Choroid plexus epithelial cell (primary cell): ENCODE measurements at places on chromosomes 4 and X.

DNA sequence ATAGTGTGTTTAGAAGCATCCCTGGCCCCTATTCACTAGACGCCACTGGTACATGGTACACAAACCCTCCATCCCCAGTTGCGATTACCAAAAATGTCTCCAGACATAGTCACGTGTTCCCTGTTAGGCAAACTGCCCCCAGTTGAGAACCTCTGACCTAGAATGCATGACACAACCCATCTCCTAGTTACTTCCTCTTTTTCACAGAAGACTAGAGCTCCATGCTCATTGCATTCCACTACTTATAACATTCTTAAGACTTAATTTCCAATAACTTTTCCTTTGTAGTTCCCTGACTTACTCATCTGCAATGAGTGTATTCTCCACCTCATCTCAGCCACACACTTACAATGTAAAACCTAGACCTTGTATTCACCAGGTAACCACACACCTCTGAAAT is 68.6 kb downstream of the PRSS12 start:
- DNase-seq, result no peak

DNA sequence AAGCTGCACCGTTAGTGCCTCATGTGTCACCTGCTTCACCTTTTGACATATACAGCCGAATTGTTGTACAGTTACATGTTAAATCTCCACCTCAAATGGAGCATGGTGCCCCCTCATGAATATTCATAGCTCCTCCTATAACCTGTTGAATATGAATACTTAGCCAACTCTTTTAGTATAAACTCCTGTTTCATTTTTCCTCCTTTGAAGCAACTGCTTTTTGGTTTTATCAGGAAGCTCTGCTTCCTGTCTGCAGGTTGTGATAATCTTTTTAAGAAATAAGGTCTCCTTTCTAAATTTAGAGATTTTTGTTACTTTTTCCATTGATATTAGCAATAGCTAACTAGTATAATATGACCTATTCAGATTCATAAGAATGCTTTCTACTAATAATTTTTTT is 1429.2 kb upstream of the AGA start:
- DNase-seq, result no peak

GRCh38 chr4:150826306-150826705 is 188.8 kb downstream of the LRBA start:
- no peak for DNase-seq

DNA sequence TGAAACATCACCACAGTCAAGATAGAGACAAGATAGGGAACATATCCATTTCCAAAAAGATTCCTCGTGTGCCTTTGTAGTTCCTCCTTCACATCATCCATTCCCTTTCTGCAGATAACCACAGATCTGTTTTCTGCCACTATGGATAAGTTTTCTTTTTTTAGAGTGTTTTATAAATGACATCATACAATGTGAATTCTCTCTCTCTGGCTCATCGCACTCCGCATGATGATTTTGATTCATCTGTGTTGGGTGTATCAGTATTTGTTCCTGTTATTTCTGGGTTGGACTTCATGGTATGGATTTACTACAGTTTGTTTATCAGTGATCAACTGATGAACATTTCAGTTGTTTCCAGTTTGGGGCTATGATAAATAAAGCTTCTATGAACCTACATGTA is 23.2 kb upstream of the ANXA3 start:
- peak; percentile 60 for DNase-seq

GRCh38 chrX:129404670-129405008 is 118.7 kb downstream of the SMARCA1 start:
- DNase-seq, result peak; percentile 3

- peak; percentile 84 for DNase-seq
Observed at GRCh38 chr4:87633243-87633642, 16.8 kb upstream of the DMP1 start.

DNA sequence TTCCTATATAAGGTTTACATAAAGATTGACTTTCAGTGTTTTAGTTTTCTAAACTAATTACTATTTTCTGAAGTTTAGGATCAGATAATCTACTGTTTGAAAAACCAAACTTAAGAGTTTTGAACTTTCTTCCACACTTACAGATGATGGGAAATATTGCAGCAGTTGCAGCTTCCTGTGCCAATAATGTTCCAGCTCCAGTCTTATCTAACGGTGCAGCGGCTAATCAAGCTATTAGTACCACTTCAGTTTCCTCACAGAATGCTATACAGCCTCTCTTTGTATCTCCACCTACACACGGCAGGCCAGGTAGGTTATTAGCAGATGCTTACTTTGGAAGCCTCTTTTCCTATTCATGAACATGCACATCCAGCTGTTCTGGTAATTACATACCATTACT is 55.6 kb downstream of the ALG13 start:
- no peak for DNase-seq

GRCh38 chr4:11485926-11486325 is 57.2 kb upstream of the HS3ST1 start:
- no peak for DNase-seq

GRCh38 chrX:2931612-2932011 is 2.5 kb upstream of the ARSD start:
- DNase-seq, result no peak

DNA sequence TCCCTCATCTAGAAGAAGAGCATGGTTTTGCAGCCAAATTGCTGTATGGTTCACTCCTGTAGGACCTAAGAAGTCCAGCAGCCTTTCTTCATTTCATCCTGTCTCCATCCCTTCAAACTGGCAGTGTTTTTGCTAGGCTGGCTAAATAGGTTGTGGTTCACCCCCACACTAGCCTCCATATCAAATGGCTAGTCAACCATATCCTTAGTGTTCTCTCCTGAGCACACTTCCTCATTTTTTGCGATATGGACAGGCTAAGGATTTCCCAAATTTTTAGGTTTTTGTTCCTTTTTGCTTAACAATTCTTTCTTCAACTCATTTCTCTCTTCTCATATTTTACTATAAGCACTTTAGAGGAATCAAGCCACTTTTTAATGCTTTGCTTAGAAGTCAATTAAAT is 98.8 kb upstream of the NOCT start:
- DNase-seq, result no peak

GRCh38 chr4:55592014-55592413 is at the start of gene PDCL2:
Gene PDCL2 (minus strand): TSS chr4:55592245. CDS start chr4:55592109, 136 bp downstream.
- DNase-seq, result no peak

DNA sequence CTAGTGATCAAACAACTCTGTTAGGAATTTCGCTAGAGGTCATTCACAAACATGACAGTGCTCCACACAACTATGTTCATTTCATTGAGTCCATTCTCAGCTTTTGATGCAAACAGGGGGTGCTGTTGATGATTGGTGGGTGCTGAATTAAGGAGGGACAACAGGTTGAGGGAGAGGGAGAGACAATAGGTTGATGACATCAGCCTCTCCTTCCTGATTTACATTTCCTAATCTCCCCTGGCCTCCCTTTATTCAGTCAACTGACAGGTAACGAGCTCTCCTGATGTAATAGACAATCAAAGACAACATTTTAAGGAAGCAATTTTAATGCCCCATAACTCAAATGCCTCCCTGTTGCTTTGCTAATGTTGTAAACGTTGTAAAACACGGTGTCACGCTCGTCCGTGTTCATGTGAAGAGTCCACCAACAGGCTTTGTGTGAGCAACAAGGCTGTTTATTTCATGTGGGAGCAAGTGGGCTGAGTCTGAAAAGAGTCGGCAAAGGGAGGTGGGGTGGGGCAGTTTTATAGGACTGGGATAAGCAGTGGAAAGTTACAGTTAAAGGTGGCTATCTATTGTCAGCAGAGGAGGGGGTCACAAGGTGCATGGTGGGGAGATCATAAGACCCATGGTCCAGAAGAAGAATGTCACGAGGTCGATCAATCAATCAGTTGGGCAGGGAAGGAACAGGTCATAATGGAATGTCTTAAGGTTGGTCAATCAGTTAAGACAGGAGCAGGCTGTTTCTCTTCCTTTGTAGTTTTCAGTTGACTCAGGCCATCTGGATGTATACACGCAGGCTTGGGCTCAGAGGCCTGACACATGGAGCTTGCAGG is 4.8 kb upstream of the GAR1 start:
- DNase-seq, result no peak

DNA sequence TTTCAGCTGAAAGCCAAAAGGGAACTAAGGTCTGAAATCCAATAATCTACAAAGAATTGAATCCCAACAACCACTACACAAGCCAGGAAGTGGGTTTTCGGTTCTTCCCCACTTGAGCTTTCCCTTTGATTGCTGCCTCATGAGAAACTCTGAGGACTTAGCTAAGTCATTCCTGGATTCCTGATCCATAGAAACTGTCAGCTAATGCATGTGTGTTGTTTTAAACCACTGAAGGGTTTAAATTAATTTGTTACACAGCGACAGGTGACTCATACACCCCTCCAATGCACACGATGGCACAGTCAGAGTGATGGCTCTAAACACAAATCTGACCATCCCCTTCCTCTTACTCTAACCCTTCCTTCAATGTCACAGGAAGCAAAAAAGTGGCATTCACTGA is 282.9 kb downstream of the RAB28 start:
- DNase-seq, result no peak

- DNase-seq, result no peak
Observed at GRCh38 chrX:15509845-15510244, 9.2 kb downstream of the BMX start.

DNA sequence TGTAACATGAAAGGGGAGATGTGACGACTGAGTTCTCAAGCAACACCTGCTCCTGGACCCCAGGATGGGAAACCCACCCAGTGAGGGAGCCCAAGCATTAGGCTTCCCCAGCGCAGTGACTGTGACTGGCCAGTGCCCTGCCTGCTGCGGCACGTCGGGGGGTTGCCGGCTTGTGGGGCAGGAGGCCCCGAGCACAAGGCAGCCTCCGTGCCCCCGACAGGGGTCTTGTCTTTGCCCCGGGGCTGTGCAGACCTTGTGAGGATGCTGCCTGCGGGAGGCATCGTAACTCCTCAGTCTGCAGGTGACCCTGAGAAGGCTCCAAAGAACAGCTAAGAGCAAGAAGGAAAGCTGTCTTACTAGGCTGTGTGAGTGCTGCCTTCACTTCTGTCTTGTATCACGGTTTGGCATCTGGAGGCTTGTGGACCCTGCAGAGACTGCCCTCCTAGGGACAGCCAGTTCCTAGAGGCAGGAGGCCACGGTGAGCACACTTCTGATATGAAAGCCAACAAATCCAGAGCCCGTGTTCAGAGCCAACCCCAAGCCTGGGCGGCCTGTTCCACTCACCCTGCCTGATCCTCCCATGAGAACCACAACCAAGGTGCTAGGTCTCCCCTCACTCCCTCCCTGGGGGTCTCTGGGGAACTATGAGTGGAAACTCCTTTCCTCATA is 47.7 kb downstream of the FGFRL1 start:
- no peak for DNase-seq

- no peak for DNase-seq
Observed at GRCh38 chr4:1271686-1272085, 18.0 kb upstream of the MAEA start.

GRCh38 chr4:168893807-168894206 is 116.2 kb downstream of the CBR4 start:
- no peak for DNase-seq

DNA sequence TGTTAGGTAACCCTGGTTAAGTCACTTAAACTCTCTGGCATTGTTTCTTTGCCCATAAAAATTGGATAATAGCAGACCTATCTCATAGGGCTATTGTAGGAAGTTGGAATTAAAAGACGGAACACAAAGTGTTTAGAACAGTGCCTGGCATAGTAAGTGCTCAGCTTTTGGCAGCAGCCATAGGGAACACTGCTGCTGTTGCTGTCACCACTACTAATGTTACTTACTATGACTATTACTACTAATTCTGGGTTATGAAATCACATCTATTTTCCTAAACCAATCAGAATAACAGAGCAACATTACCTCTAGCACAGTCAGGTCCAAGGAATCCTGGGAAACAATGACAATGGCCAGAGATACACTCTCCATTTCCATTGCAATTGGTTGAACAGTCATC is 300.0 kb downstream of the SH2D1A start:
- DNase-seq, result no peak

GRCh38 chr4:76090241-76090691 is 15.8 kb downstream of the ART3 start:
- peak; percentile 97 for DNase-seq

DNA sequence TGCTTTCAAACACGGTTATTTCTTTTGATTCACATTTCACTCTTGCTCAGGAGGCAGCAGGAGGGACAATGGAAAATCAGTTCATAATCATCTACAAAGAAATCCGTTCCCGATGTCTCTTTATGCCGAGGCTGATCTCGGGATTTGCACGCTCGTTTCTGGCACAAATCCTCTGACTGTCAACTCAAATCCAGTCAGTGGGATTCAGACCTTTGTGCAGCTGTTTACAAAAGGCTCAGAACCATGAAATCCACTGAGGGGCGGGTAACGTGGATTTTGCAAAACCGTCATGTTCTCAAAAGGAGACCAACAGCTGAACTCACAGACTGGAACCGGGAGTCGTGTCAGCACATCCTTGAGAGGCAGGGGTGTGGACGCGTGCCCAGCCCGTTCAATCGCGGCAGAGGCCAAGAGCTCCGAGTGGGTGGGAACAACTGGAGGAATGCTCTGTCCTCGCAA is 46.4 kb downstream of the ACOX3 start:
- peak; percentile 79 for DNase-seq

DNA sequence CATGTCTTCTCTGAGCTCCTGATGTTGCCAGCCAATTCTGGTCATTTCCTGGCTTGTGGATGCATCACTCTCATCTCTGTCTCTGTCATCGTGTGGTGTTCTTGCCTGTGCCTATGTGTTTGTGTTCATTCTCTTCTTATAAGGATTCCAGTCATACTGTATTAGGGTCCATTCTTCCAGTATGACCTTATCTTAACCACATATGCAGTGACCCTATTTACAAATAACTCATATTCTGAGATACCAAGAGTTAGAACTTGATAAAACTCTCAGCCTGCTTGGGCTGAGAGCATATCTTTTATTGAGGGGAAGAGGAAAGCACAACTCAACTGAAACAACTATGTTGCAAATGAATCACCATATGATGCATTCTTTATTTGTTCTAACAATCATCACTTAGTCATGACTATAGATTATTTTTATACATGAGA is 189.0 kb upstream of the ANXA10 start:
- peak; percentile 55 for DNase-seq

GRCh38 chrX:112669824-112670223 is 9.9 kb downstream of the LHFPL1 start:
- no peak for DNase-seq

GRCh38 chrX:67622053-67622585 is 78.3 kb downstream of the AR start:
- no peak for DNase-seq

DNA sequence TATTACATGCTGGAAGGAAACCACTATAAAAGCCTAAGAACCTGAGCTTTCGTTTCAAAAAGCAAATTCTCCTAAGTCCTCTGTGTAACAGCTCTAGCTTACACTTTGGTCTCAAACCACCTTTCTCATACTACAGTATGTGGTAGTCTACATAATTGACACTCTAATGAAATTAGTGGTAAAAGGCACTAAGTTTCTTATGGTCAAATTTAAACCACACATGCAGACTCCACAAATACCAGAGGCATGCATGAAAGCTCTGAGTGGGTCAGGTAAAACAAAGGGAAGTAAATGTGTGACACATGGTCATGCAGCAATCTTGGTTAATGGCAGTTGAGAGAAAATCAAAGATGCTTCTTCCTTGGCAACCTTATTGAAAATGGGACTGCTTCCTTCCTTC is 187.8 kb downstream of the CCNG2 start:
- no peak for DNase-seq
